ENCODE measurements at places on chromosomes 5 and 9.

DNA sequence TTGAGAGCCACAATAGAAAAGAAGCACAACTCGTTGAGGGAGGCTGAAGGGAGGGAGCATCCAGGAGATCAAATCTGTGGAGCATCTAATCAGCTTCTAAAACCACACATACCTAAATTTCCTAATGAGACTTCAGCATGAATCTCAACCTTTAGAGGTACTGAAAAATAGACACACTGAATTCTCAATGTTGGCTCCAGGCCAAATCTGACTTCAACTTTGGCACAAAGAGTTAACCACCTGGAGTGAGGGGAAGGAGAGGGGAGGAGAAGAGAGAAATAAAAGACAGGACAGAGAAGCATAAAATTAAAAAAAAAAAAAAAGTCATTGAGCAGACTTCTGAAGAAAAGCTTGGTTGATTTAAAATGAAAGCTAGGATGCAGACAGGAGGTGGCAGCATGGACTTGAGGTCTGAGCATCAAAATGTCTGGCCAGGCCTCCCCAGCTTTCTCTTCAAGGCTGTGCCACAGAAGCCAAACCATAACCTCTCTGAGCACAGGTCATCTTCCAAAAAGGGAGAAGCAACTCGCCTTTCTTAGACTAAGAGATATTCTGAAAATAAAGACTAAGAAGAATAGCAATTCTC, 205.6 kb downstream of the DENND1A start:
- no peak for DNase-seq

- DNase-seq, result no peak
Measured at GRCh38 chr5:173778152-173778782, 109.9 kb upstream of the CPEB4 start.

- DNase-seq, result no peak
Measured at GRCh38 chr9:88378317-88378716, 9.9 kb upstream of the SPIN1 start.

GRCh38 chr5:120354126-120354525, 110.0 kb upstream of the PRR16 start:
- DNase-seq, result no peak

Data from activated T-helper 1 cell treated with anti-CD3 and anti-CD28 coated beads, Interleukin-2, amount 50 U/mL, for 16 hours (primary cell).